ENCODE measurements at places on chromosomes 6 and 20.

DNA sequence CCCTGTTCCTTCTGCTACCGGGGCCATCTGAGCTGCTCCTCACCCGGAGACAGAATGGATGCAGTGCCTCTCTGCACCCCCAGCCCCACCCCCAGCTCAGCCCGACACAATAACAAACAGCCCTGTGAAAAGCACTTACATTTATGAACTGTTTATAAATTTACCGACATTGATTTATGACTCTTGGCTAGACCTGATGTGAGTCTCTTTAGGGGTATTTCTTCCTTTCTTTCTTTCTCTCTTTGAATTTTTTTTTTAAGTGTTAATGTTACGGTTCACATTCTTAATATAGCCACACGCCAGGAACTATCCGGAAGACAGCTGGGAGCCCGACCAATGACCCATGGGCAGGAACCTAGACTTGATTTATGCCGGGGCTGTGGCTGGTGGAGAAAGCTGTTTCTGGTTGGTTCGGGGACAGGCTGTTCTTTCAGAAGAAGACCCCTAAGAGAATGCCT is 266.3 kb downstream of the CDC5L start:
- DNase-seq = no peak

GRCh38 chr6:41371992-41372831 is 36.8 kb downstream of the NCR2 start:
- DNase-seq = no peak

DNA sequence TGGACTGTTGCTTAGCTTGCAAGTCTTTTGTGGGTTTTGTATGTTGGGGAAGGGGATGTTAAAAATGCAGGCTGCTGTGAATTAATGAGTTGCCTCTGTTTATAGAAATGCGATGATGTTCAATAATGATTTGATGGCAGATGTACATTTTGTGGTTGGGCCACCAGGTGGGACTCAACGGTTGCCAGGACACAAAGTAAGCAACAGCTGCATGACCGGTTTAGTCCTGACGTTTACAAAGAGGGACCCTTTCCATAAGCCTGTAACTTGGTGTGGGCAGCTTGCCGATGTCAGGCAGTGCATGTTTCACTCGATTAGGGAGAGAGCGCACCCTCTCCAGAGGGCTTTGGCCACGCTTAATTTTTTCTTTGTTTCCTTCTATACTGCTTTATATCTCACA is 1.3 kb downstream of the BTBD3 start:
- DNase-seq = no peak

- no peak for DNase-seq
Measured at GRCh38 chr20:9710685-9711084, 128.2 kb downstream of the PAK5 start.

GRCh38 chr20:45850926-45851325 is 6.3 kb downstream of the ACOT8 start:
- DNase-seq = no peak

DNA sequence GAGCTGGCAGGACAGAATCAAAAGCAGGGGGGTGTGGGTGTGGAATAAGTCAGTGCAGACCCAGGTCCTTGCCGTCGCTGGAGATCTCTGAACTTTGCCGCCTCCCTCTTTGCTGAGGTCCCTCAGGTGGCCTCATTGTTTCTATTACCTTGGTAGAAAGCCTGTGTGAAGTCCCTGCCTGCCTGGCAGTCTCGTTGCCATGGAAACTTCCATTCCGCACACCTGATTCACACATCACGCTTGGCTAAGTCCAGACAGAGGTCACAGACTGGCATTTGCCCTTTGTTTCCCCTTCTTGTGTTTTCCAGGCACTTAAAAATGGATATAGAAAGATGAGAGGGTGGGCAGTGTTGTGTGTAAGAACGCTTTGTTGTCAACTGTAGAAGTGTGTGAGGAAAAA is 260.6 kb downstream of the PRL start:
- DNase-seq = no peak

DNA sequence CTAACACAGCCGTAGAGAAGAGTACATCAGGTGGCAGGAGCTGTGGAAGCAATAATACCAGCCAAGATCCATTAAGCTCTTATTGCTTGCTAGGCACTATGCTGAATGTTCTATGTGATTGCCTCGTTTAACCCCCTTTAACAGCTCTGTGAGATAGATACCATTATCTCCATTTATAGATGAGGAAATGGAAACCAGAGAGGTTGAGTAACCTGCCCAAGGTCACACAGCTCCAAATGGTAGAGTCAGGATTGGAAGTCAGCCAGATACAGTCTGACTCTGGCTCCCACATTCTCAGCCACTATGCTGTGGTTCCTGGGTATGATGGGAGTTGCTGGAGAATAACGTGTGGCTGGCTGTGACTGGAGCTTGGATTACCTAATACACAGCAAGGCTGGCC is 92.4 kb downstream of the DLGAP4 start:
- DNase-seq = no peak

GRCh38 chr6:44960898-44961297 is 367.2 kb upstream of the RUNX2 start:
- no peak for DNase-seq

DNA sequence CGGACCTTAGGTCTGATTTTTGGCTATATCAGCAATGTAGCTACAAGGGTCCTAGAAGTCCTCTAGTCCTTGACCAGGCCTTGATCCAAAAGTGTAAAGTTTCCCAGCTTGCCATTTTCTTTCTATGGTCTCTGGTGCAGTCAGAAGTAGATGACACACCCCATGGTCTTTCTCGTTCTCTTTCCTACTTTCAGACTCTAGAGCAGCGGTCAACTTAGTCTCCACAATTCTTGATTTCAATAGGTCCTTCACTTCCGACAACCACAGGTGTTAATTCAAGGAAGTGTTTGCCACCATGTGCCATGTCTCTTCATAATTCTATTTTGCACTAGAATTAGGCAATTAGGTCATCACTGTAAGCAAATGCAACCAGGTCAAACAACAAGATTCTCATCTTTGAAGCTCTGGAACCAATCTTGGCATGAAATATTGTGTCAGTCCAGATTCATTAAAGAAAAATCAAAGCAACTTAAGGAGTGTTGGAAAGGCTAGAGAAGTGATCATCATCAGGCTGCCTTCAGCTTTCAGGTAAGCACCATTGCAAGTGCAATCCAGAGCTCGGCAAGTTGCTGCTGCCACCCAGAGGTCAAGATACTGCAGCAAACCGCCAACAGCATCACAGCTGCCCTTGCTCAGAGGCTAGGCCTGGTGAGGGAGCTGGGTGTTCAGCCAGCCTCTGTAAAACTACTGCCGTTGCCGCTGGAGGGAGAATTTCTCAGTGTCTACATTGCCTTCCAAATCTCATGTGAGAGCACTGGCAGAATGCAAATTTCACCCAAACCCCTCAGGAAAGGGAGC is 5.6 kb upstream of the SYNE1 start:
- peak; percentile 11 for DNase-seq

GRCh38 chr20:4797275-4797674 is 75.6 kb downstream of the PRND start:
- DNase-seq = no peak

- DNase-seq = no peak
Measured at GRCh38 chr6:804317-804716, 111.4 kb upstream of the EXOC2 start.

DNA sequence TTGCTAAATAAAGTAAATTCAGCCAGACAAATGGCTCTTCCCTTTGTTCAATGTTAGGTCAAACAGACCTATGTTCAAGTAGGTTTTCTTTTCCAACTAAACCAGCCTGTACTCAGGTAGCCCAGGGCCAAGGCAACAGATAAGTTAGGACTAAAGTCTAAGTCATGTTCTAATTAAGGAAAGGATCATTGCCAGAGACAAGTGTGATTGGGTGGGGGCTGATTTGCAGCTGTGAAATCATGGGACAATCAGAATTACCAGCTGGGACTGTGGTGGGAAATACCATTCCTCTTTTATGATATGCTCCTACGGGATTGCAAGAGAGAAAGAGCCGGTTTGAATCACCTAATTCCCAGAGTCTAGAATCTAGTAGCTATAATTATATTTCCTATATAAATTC is 4.2 kb upstream of the FBXO30 start:
- DNase-seq = no peak

GRCh38 chr6:125533710-125534397 is 215.6 kb upstream of the HEY2 start:
- no peak for DNase-seq

- no peak for DNase-seq
Measured at GRCh38 chr6:43812850-43813578, 43.0 kb downstream of the VEGFA start.

- no peak for DNase-seq
Measured at GRCh38 chr6:6414931-6415330, 94.5 kb upstream of the F13A1 start.

DNA sequence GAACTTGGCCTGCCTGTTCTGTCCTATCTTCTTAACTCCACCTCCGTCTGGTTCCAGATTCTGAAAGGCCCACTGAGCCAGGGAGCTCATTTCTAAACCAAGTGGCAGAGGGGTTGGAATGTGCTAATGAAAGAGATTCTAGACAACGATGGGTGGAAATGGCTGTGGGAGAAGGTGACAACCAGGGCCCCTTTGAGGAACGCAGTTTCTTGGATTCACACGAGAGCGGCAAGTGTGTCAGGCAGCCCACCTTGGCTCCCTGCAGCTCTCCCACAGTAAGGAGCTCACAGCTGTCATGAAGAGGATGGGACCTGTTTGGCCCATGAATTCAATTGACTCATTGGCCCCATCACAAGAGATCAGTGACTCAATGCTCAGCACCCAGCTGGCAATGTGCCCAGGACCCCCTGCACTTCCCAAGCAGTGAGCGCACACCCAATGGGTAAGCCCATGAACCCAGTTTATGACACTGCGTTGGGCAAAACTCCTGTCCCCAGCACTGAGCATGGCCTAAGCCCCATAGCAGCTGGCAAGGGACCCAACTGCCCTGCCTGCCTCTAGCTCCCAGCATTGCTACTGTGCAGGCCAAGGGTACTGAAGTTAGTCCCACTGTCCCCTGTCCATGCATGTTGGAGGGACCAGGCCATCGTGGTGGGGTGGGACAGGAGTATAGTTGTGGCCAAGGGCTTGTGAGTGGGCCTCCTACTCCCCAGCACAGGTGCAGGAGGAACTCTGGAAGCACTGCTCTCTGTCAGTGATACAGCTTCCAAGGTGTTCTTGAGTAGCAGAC is 16.4 kb downstream of the MRPS18A start:
- no peak for DNase-seq

DNA sequence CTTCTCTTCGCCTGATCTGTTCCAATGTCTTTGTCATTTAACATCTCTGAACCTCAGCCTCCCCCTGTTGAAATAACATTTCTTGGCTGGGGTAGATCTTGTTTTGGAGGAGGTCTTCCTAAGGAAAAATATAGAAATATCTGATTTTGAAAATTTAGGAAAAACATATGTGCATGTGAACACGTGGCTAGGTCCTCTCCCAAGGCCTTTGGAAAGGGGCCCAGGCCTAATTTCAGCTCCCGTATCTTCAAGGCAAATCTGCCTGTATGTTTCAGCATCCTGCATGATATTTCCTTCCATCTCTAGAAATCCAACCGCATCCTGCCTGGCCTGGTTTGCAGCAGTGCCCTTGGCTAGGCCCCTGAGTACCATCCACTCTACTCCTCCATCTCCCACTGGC is 261.2 kb downstream of the PHACTR1 start:
- no peak for DNase-seq

GRCh38 chr6:157464653-157465535 is 83.9 kb downstream of the ZDHHC14 start:
- DNase-seq = no peak

DNA sequence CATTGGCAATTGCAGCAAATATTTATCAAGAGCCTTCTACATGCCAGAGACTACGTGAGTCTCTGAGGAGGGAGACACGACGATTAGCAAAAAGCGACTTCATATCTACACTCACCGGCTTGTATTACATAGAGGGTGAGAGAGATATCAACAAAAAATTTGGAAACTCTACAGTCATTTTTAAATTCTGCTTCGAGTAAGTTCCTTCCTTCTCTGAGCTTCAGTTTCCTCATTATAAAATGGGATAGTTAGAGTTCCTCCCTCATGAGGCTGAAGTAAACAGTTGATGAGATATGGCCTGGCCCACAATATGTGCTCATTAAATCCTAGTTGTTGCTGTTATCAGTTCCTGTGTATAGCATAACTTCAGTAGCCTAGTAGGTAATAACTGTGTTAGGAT is 64.1 kb upstream of the SIRPA start:
- DNase-seq = no peak

DNA sequence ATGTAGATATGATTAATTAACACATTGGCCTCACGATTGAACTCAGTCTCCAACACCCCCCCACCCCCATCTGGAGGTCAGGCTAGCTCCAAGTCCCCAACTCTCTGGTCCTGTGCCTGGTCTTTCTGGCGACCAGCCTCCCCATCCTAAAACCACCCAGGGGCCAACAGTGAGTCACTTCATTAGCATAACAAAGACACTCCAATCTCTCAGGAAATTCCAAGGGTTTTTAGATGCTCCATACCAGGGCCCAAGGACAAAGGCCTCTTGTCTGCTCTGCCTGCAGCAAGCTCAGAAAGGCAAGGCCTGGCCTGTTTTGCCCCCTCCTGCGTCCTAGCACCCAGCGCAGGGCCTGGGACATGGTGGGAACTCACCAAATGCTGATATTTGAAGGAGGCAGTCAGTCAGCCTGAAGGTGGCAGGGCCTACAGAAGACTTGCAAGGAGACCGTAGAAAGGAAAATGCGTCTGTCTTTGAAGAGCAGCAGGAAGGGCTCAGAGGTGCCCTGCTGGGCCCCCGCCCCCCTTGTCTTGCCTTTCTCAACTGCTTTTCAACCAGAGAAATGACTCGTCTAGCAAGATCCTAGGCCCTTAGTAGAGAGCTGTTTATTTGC is 184.7 kb downstream of the CDH4 start:
- no peak for DNase-seq

DNA sequence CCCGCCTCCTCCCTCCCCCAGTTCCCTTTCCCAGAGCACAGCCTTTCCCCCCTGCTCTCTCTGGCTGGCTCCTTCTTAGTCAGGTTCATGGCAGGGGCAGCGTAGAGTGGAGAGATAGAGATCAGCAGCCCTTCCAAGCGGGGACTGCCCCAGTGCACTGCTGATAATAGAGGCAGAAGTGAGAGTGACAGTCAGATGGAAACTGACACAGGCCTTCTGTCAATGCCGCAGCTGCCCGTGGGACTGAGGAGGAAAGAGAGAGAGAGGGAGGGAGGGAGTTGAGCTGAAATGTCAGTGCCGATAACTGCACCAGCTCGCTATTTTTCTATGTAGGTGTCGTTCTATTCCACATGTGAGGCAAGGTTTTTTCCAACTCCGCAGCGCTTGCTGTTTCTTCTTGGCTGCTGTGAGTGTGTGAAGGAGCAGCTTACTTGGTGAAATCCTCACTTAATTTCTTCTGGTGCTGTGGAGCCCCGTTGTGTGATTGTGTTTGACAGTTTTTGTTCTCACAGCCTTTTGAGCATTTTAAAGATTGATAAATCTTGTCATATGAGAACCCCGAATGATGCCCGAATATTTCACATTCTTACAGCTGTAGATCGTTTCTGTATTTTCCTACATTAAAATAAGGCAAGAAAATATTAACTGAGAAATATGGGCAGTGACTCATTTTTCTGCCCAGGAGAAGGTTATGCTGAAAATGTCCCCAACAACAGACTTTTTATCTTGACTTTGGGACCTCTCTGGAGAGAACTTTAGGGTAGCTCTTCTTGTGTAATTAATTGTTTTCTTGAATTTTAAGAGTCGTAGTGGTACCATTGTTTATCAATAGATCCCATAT is 386.4 kb upstream of the MMS22L start:
- no peak for DNase-seq

GRCh38 chr6:21200134-21200870 is 393.2 kb upstream of the SOX4 start:
- no peak for DNase-seq
